DMS 273 treated with DMSO at 0.1 percent for 48 hours (cell line): ENCODE measurements at places on chromosomes 6 and 20.

- no peak for DNase-seq
Observed at GRCh38 chr6:130513770-130514169, 148.0 kb downstream of the TMEM200A start.

DNA sequence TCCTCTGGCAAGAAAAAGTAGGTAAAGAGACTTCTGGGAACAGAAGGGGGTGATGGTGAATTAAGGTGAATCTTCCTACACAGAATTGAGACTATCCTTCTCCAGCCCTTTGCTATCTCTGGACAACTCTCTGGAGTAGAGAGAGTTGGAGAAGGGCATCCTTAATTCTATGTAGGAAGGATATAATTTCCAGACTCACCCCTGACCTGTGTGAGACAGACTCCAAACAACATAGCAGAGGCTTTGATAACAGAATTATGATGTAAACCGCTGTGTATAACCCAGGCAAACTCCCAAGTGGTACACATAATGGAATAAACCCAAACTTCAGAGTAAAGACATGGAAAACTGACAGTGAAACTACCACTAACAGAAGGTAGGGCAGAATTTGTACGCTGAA is 186.5 kb downstream of the MEI4 start:
- DNase-seq, result no peak

GRCh38 chr6:104381907-104382306 is 477.8 kb downstream of the HACE1 start:
- DNase-seq, result no peak

- no peak for DNase-seq
Observed at GRCh38 chr6:110529907-110530306, 53.5 kb upstream of the SLC22A16 start.

- DNase-seq, result no peak
Observed at GRCh38 chr6:111794727-111795452, 78.4 kb downstream of the FYN start.

DNA sequence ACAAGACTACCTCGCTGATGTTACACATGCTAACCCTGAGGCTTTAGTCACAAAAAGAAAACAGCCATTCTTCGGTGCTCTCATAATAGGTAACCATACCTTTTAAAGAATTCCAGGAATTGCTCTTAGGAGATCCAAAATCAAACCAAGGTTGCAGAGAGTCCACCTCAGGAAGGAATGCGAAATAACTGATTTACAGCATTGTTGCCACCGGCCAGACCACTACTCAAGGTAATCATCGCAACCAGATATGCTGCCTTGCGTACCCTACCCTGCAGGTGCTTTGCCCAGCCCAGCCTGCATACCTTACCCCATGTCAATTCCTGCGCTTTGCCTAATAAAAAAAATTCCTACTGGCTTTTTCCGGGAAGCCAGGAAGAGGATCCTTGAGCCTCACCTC is 27.0 kb downstream of the NUP153 start:
- DNase-seq, result no peak

- no peak for DNase-seq
Observed at GRCh38 chr6:50211582-50211981, 161.9 kb upstream of the DEFB112 start.

GRCh38 chr6:36997811-36998722 is 7.4 kb upstream of the FGD2 start:
- DNase-seq, result no peak

DNA sequence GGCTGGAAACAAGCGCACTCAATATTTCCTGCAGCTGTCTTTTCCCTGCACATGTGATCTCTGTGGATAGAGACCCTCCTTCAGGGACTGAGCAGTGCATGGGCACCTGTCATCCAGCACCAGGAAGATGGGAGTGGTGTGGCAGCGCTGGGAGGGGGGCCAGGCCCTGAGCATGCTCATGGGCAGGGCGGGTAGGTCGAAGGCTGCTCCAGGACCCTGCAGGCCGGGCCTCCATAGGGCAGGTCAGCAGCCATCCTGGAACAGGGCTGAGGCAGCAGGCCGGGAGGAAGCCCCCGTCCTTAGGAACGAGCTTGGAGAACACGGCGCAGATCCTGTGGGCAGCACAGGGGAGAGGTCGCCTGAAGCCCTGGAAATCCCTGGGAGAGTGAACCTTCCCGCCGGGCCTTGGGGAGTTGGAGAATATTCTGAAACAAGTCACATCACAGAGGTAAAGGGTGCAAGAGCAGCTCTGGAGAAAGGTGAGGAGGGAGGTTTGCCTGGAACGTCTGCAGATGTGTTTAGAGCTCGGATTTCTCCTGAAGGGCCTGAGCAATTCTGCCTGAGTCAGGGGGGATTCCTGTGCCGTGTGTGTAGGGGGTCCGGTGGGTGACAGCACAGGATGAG is 133.2 kb downstream of the SMOC2 start:
- no peak for DNase-seq

- no peak for DNase-seq
Observed at GRCh38 chr6:88266126-88266525, 100.0 kb upstream of the CNR1 start.

- no peak for DNase-seq
Observed at GRCh38 chr6:168039849-168040248, 39.2 kb downstream of the FRMD1 start.

GRCh38 chr20:51287628-51288413 is 254.7 kb downstream of the NFATC2 start:
- no peak for DNase-seq

- peak; percentile 46 for DNase-seq
Observed at GRCh38 chr6:25418454-25419052, 139.4 kb downstream of the CARMIL1 start.

DNA sequence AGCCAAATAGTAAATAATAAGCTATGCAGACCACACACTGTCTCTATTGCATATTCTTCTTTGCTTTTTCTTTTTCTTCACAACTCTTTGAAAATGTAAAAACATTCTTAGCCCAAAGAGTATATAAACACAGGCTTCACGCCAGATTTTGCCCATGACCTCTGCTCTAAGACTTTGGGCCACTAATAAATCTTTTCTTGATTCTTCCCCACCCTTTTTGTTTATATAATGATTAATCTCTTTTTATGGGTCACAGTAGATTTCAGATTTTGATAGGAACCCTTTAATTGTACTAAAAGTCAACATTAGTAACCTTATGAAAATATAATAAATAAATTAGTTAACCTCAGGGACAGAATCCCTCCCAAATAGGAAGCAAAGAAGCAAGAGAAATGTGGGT is 15.8 kb upstream of the ENPP5 start:
- DNase-seq, result no peak

DNA sequence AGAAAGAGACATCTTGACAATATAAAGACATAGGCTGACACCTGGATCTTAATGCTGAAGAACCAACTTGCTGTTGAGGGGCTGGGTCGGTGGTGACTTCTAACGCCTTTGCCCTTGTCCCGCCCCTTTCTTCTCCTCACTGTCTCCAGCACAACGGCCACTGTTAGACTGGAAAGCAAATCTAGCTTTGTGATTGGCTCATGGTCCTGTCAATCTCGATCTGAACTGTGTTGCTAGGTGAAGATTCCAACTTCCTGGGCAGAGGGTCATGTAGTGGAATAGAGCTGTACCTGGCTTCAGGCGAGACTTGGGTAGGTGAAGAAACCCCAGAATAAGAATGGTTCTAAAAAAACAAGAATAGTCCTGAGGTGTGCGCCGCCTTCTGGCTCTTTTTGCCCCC is at the start of gene PGK2:
Gene PGK2 (minus strand): TSS at position 110 of the 400 bp plus-strand sequence. CDS start 98 bp downstream, at position 12.
- no peak for DNase-seq

DNA sequence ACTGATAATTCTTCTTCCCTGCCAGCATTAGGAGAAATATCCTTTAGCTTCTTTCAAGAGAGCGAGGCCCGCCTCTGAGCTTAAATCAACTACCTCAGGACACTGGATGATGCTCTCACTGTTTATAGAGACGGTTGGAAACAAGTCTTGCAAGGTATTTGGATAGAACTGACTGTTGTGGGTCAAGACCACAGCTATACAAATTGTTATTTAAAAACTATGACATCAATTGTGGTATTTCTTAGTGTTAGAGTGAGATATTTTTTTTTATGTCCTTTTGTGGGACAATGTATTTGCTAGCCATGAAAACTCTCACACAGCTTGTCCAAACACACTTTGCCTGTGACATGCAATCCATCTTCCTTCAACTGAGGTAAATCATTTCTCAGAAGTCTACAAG is 136.3 kb upstream of the PHACTR1 start:
- no peak for DNase-seq

DNA sequence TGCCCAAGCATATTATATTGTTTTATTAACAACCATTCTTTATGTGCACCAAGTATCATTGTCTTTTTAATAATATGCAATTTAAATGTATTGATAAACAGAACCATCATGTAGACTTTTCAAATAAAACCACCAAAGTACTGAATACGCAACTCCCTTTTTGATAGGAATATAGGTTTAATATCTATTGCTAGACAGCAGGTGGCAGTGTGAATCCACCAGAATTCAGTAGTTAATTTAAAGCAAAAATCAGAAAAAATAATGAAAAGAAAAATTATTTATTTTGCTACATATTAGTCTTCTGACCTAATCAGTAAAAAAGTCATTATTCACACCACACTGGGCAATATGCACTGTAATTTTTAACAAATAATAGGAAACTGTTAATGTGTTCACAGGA is 143.7 kb downstream of the KLHL32 start:
- peak; percentile 0 for DNase-seq

DNA sequence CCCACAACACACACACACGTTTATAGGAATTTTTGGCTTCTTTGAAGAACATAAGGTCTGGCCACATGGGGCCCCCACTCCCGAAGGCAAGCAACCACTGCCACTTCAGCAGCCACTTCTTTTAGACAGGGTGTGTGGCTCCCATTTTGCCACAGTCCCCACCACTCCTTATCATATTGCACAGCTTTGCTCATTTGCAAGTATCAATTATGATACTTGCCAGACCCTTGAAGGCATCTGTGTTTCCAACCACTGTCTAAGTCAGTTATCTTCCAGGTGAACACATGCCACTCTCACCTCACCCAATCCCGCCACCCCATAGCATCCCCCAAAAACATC is 73.1 kb downstream of the NOL4L start:
- no peak for DNase-seq

GRCh38 chr6:65075705-65076230 is 631.3 kb downstream of the EYS start:
- DNase-seq, result no peak

- no peak for DNase-seq
Observed at GRCh38 chr6:105833959-105834947, 251.9 kb upstream of the PRDM1 start.

- no peak for DNase-seq
Observed at GRCh38 chr20:49571553-49571835, 3.6 kb upstream of the PTGIS start.

GRCh38 chr6:108883172-108883571 is 35.0 kb downstream of the ARMC2 start:
- DNase-seq, result no peak

- no peak for DNase-seq
Observed at GRCh38 chr6:42637681-42638080, 73.9 kb downstream of the UBR2 start.

DNA sequence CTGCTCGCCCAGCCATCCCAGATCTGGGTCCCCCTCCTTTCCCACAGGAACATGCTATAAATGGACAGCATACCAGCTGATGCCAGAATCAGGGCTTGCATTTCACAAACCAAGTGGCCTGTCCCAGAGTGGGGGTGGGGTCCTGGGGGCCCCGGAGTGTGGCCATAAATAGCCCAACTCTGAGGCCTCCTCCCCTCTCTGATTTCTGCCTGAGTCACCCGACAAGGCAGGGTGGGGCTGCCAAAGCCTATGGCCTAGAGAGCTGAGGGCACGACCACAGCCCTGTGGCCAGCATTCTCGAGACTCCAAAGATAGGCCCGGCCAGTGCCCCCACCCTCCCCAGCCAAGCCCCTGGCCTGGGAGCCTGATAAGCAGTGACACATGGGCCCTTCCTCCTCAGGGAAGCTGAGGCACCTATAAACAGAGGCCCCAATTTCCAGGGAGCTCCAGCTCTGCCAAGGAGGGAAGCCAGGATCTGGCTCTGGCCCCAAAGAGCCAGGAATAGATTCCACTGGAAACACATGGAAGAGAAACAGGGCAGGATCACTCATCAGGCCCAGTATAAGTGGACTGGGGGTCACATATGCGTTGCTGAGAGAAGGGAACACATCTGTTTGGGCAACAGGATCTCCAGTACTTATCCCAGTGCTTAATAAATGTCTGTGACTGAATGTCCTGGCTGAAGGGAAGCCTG is 20.3 kb downstream of the SNTA1 start:
- no peak for DNase-seq

- no peak for DNase-seq
Observed at GRCh38 chr6:89952686-89953085, 58.4 kb downstream of the GJA10 start.

DNA sequence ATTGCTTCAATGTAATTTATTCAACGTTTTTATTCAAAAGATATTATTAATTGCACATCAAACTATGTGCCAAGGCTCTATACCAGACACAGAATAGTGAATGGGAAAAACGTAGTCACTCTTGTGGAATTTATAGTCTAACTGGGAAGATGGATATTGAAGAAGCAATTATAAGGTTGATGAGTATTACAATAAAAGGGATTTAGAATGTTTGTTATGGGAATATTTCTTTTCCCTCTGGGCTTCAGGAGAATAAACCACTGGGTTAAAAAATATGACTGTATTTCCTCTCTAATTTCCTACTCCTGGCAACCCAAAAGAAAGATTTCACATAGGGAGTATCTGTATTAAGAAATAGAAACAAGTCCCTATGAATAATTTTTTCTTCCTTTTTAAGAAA is 25.1 kb upstream of the UTRN start:
- DNase-seq, result no peak

DNA sequence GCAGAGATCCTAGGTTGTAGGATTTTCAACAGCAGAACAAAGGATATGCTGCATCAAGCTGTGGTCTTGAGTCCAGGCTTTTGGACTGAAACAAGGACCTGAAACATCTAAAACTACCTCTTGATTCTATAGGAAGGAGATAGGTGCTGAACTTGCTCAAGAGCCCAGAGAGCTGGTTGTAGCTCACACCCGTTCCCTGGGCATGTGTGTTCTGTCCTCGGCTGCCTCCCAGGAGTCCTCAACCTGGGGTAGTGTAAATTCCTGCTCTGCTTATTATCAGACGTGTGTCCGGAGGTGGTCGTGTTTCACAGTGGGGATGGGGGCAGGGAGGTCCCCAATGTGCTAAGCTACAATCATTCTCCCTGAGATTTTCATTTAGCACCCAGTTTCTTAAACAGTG is 4.8 kb downstream of the NOP56 start:
- no peak for DNase-seq

DNA sequence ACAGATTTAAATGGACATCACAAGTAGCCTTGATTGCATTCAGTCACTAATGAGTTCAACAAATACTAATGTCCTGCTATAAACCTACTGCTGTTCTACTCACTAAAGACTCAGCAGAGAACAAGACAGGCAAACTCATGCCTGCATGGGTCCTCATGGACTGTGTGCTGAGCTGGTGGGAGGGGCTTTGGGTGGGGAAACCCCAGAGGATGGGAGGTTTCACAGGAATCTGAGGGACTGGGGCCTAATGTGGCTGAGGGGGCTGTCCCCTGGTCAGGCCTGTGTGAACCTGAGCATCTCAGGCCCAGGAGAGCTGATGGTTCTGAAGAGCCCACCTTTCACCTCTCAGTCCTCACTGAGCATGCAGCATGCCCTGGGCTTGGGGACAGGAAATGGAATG is 1.4 kb downstream of the CST8 start:
- DNase-seq, result no peak
